ENCODE measurements at places on chromosomes 16 and 17.

- DNase-seq, result no peak
Observed at GRCh38 chr16:85759631-85760419, 8.9 kb upstream of the C16orf74 start.

GRCh38 chr17:42845918-42846593 is 1.7 kb downstream of the AOC2 start:
- peak; percentile 52 for DNase-seq

GRCh38 chr17:51580869-51581268 is 320.5 kb downstream of the UTP18 start:
- DNase-seq, result no peak

- DNase-seq, result no peak
Observed at GRCh38 chr17:64984181-64984580, 64.9 kb upstream of the LRRC37A3 start.

GRCh38 chr16:53542283-53542682 is 39.3 kb upstream of the AKTIP start:
- DNase-seq, result no peak

GRCh38 chr16:1550069-1550468 is 16.6 kb downstream of the TMEM204 start:
- no peak for DNase-seq

- no peak for DNase-seq
Observed at GRCh38 chr16:68179855-68180254, 56.1 kb downstream of the ESRP2 start.

- DNase-seq, result no peak
Observed at GRCh38 chr16:88809676-88810165, 2.0 kb downstream of the APRT start.

DNA sequence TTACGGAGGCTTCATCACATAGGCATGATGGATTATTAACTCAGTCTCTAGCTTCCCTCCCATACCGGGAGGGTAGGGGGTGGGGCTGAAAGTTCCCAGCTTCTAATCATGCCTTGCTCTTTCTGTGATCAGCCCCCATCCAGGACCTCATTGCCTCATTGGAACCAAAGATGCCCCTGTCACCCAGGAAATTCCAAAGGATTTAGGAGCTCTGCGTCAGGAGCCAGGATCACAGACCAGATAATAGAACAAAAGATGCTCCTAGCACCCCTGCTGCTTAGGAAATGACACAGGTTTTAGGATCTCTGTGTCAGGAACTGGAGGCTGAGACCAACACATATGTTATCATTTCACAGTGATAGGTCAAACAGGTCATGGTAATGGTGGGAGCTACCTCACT is 9.7 kb downstream of the USB1 start:
- DNase-seq, result no peak

DNA sequence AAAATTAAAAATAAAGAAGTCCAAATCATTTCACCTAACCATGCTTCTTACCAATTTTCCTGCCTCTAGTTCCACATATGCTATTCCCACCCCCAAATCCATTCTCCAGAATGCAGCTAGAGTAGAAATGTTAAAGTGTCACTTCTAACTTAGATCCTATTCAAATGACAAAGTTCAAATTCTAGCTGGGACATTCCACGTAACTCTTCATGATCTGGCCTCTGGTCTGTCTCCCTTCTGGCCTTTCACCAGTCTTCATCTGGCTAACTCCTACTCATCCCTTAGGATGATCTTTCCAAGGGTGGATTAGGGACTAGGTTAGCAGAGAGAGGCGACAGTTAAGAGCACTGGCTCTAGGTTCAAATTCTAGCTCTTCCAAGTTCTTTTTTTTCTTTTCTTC is 97.9 kb downstream of the TRIM37 start:
- DNase-seq, result no peak

DNA sequence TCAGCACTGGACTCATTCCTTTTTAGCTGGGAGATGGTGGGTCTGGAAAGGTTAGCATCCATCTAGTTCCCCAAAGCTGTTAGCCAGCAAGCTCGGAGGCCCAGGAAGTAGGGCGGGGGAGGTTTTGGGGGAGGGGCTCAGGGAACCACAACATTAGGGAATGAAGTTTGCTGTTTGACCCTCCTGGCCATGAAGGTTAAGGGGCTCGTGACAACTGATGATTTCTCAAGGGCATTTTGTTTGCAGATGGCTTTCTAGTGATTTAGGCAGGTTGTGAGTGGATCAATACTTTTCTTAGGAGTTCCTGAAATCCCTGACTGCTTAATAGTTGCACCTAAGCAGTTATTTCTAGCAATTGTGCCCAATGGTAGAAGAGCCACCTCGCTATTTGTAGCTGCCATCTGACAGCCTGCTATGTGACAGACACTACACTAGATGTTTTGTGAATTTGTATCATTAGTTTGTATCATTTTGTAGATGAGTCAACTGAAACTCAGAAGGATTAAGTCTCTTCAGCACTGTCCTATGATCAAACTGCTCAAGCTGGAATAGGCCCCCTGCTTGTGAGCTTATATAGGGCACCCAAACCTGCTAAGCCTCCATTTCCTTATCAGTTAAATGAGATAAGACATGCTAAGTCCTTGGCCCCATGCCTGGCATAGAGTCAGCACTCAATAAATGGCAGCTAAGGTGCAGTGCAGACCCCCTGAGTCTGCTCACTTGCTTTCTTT is 146.4 kb downstream of the IRX3 start:
- no peak for DNase-seq

DNA sequence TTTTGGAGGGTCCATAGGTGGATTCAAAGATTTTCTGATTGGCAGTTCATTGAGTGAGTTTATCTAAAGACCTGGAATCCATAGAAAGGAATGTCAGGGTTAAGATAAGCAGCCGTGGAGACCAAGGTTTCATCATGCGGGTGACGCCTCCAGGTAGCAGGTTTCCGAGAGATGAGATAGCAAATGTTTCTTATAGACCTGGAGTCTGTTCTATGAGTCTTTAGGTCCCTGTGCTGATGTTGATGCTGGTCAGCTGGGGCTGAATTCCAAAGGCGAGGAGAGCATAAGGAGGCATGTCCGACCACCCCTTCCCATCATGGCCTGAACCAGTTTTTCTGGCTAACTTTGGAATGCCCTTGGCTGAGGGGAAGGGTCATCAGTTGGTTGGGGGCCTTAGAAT is 80.2 kb downstream of the RAP1GAP2 start:
- DNase-seq, result no peak

All from activated T-cell treated with anti-CD3 and anti-CD28 coated beads for 48 hours (primary cell).